Amygdala (tissue), 56 donors: ENCODE measurements at places on chromosomes 16 and 17.

- DNase-seq = no peak
These were observed 5.7 kb upstream of the NME1 start for GRCh38 chr17:51147650-51148049.

DNA sequence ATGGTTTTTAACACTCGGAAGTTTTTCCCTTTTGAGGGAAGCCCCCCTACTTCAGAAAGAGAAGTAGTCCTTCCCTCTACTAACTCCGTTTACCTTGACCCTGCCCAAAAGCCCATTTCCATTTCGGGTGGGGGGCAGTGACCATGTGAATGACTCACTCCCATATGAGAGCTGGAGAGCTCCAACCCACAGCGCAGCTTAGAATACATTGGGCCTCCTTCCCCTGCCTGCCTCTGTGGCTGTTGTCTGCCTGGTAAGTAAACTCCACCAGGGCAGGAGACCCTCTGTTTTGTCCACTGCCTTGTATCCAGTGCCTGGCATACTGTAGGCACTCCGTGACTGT, 985 bp downstream of the SGSM2 start:
- no peak for DNase-seq

DNA sequence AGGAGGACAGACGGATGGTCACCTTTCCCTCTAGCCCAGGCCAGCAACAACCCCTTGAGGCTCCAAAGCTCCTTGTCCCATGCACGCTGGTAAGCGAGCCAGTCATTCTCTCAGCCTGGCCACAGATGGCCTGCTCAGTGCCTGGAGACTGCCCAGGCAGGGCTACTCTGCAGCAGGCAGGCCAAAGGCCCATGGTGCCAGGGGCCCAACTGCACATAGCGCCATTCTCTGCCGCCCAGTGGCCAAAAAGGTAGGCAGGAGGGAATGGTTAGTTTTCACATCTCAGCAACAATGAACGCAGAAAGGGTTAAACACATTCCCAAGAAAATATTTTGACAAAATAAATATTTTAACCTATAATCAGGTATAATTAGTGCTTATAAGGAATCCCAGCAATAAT, 7.7 kb upstream of the SREBF1 start:
- DNase-seq = no peak

GRCh38 chr17:67519801-67520251, 142.7 kb downstream of the PITPNC1 start:
- no peak for DNase-seq

- DNase-seq = no peak
These were observed 13.5 kb downstream of the SCO1 start for GRCh38 chr17:10683853-10684252.

- no peak for DNase-seq
These were observed 3.8 kb downstream of the WFDC1 start for GRCh38 chr16:84298376-84298899.

DNA sequence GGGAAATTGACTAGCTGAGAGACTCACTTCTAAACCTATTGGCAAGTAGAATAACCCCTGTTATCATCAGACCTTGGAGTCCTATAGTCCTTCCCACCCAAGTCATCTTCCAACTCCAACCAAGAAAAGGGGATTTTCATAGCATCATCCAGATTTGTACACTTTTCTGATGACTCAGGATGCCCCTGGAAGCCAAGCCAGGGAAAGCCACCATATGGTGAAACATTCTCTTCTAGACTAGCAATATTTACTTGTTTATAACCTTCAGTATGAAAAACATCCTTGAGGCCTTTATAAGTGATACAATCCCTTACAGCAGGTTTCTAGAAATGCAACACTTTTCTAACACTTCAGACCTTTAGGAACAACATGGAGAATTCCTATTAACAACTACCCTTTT, 618.8 kb upstream of the CDH11 start:
- no peak for DNase-seq

- DNase-seq = no peak
These were observed 238.8 kb downstream of the MRTFB start for GRCh38 chr16:14309906-14310305.

GRCh38 chr17:47720754-47721533, 12.1 kb upstream of the TBX21 start:
- no peak for DNase-seq
